Astrocyte (in vitro differentiated cells and primary cell): ENCODE measurements at places on chromosomes 4 and X. TPM values are rescaled to one million over a fixed set of nuclear protein-coding genes. Genes with fewer than 3 reads are reported as not detected.

- no peak for DNase-seq
These were observed 219.0 kb downstream of the PALLD start for GRCh38 chr4:168715896-168716295.

DNA sequence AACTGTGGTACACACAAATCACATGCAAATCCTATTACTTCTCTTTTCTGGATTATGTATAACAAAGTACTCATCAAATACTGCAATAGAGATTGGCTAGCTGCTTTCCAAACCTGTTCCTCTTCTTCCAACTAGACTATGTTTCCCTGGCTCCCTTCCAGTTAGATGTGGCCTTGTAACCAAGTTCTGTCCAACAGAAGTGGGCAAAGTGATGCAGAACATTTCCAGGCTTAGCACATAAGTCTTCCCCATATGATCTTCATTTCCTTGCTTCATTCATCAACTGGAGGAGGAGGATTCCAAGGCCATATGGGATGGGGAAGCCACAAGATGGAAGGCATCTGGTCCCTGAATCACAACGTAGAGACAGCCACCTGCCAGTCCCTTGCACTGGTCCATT lies 8.0 kb downstream of the SLC9A7 start:
- no peak for DNase-seq

GRCh38 chr4:150479657-150480056 lies 102.3 kb upstream of the MAB21L2 start:
- DNase-seq: no peak

- DNase-seq: no peak
These were observed 23.5 kb downstream of the OTC start for GRCh38 chrX:38375891-38376290.

- DNase-seq: no peak
These were observed 28.9 kb upstream of the CHRNA9 start for GRCh38 chr4:40306226-40306625.

Gene TEX13B
- not detected in 2 replicates for total RNA-seq

- DNase-seq: no peak
These were observed 5.9 kb downstream of the SMIM43 start for GRCh38 chr4:121758925-121759568.

Gene CTAG2
- total RNA-seq: not detected in 2 replicates

Gene LPAR4
- total RNA-seq: 4.8 and 7.0 TPM in 2 replicates

GRCh38 chrX:109782994-109783700 lies 50.1 kb upstream of the ACSL4 start:
- DNase-seq: no peak

DNA sequence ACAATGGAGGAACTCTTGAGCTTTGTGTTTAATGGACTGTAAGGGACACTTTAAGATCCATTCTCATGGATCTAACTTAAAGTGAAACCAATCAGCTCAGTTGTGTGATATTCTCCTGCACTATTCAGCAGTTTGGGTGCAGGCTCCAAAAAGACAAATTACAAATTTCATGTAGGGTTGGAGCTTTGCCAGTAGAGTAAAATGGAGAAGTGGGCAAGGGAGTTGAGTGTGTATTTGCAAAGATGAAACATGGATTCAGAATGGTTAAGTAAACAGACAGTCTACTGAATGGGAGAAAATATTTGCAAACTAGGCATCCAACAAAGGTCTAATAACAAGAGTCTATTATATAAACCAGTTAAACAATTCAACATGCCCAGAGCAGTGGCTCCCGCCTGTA lies 21.2 kb upstream of the MID2 start:
- DNase-seq: no peak
